ENCODE measurements at places on chromosomes 7 and 10.
A peak's percentile ranks its signal among the peaks of the same experiment; 100 is the strongest.

DNA sequence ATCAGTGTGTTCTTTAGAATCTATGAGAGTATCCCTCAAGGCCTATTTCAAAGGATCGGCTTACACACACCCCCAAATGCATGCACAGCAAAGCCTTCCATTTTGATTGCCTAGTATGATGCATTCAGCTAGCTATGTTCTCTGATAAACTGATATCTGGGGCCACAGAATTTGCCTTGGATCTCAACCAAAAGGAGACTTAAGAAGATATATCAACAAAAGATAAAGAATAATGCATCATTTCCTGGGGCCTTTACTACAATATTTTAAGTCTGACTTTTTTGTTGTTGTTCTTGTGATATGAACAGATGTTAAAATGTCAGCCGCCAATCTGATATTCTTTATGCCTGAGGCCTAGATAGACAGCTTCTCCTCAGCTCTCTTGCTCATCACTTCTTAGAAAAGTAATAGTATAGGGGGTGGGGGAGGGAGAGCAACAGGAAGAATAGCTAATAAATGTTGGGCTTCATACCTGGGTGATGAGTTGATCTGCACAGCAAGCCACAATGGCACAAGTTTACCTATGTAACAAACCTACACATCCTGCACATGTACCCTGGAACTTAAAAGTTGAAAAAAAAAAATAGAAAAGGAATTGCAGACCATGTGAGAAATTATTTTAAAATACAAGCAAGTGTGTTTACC lies 792.9 kb upstream of the GHITM start:
- no peak for DNase-seq

GRCh38 chr10:43610636-43611035 lies 4.4 kb downstream of the ZNF485 start:
- no peak for DNase-seq

DNA sequence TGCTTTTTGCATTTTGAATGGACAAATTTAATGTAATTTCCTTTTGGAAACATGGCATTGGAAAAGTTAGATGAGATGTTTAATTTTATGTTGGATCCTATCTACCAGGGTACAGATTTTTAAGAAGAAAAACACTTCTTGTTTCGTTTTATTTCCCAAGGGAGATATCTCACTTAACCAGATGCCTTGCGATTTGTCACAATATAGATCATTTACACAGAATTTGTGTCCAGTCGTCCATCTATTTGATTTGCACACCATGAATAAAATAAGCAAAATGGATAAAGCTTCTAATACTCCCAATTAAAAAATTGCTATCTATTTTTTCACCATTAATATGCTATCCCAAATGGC lies 25.7 kb downstream of the HDAC9 start:
- no peak for DNase-seq

DNA sequence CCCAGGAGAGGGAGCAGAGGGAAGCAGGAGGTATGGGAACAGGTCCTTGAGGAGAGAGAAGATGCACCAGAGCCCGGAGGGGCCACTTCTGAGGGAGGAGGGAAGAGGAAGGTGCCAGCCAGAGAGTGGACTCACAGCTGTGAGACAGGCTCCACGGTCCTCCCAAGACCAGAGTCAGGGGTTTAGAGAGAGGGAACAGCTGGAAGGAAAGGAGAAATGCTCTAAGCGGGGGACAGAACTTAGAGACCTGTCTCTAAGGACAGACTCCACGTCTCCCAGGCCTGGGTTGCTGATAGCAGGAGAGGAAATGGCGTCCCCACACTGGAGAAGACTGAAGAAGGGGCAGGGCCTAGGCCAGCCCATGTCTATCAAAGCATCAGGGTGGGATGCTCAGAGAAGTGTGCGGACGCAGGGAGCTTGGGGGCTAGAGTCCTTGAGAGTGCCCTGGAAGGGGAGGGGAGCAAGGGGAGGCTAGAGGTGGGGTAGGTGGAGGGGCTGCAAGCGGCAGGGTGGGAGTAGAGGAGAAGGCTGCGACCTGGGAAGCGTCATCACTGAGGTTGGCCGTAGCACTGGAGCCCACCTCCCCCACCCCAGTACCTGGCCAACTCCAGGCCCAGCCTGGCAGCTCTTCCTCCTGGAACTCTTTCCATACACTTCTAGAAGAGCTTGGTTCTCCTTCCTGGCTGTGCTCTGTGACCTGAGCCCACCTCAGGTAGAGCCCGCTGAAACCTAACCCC lies 25.6 kb upstream of the GRID1 start:
- no peak for DNase-seq

- no peak for DNase-seq
Observed at GRCh38 chr10:82420001-82420400, 545.0 kb downstream of the NRG3 start.

GRCh38 chr7:33076737-33077136 lies 14.2 kb upstream of the NT5C3A start:
- DNase-seq = peak; percentile 8

- DNase-seq = no peak
Observed at GRCh38 chr10:113958631-113959382, 84.9 kb upstream of the ADRB1 start.

DNA sequence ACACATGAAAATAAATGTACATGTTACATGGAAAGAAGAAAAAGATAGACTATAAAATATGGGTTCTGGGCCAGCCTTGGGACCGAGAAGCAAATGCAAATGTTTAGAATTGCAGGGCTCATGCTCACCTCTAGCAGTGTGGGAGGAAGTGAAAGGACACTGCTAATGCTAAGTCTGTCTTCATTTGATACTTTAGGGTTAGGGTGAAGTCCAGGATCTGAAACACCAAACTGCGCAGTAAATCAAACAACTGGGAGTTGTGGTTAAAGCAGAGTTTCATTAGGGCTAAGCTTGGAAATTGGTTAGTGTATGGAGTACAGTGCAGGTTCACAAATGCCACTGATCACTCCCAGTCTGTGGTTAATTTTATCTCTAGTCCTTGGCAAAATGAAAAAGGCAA lies 73.2 kb upstream of the PDK4 start:
- no peak for DNase-seq

DNA sequence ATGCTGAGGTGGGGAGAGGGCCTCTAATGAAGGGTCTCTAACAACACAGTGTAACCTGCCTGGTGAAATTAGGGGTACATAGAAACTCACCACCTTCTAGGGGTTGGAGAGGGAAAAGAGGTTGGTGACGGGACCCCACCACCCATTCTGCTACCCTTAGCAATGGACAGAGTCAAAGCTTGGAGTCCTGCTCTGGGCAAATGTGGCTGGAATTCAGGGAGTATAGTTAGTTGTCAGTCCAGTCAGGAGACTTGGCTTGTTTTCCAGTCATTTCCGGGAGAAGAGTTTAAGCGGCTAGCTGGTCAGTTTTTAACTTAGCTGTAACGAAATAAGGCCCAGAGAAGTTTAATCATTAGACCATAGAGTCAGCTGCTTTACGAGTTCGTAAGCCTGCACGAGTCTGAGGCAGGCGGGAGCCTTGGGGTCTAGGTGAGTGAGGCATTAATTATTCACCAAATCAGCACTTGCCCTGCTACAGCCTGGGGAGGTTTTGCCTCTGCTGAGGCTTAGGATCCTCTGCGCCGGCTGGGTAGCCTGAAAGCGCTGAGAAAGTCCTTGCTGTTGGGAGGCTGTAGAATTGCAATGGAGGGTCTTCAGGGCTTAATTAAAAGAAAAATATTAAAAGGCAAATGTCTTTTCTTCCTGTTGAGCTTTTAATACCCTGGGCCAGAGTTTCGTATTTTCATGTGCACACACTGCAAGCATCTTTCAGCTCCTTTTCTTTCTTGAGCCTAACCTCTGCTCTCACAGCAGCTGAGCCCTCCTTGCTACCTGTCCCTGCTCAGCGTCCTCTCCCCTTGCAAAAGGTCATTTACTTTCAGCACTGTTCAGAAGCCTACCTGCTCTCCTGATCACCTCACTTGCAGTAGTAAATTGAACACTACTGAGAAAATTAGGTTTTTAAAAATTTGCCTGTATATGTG lies 1.5 kb upstream of the LAMB1 start:
- no peak for DNase-seq

GRCh38 chr7:130667593-130668257 lies 823 bp downstream of the COPG2 start:
- DNase-seq = peak; percentile 7

GRCh38 chr7:88452646-88453045 lies 146.0 kb upstream of the STEAP4 start:
- DNase-seq = no peak

GRCh38 chr7:111730476-111731300 lies 168.4 kb upstream of the IMMP2L start:
- no peak for DNase-seq

- no peak for DNase-seq
Observed at GRCh38 chr10:70053218-70053840, 683 bp downstream of the MACROH2A2 start.

- DNase-seq = no peak
Observed at GRCh38 chr10:112215342-112215774, 31.8 kb upstream of the GPAM start.

DNA sequence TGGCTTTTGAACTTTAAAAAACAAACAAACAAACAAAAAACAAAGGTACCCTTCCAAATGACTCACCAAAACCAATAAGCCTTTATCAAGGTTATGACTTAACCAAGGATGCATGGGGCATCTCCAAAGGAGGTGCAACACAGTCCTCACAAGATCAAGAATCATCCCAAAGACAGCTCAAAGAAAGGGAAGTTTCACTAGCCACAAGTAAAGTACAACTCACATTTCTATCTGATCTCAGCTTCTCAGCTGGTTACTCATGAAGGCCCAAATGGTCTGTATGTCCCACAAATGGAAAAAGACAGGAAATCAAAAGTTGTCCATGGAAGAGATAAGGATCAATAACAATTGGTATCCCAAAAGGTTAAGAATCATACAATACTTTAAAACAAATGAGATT lies 6.0 kb upstream of the MKLN1 start:
- DNase-seq = no peak

- DNase-seq = no peak
Observed at GRCh38 chr10:97010695-97011206, 175.0 kb downstream of the SLIT1 start.

GRCh38 chr7:70793821-70794220 lies 338.1 kb upstream of the GALNT17 start:
- DNase-seq = no peak

DNA sequence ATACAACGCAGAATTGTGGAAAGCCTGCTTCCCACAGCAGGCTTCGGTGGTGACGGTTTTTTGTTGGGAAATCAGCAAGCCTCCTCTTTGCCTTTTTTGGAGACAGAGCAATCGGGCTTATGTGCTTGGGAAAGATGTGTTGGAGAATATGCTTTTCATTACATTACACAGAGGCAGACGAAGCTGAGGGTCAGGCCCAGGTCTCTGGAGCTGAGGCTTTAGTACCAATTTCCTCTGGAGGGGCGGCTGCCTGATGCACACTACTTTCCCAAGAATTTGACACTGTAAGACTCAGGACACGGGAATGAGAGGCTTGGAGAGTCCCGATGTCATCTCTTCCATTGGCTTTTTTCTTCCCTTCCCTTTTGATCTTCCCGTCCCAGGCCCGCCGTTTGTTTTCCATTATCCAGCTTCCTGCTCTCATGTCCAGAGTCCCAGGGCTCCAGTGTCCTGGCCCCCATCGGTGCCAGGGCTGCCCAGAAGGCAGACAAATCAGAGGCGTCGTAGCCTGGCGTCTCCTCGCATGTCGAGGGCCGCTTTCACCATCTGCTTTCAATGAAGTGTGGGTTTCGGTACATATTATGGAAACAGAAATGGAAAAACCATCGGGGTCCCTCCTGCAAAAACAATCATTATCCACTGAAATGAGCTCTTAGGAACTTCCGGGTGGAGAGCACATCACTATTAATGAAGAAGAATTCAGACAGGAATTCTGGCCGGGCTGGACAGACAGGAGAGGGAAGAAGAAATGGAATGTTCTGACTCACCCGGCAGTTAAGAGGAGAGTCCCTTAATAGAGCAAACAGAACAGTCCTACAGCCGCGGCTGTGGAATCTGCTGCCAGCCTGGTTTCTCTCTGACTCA lies 123.0 kb upstream of the JCAD start:
- DNase-seq = no peak

GRCh38 chr10:117370205-117370604 lies 5.0 kb downstream of the PDZD8 start:
- no peak for DNase-seq

- no peak for DNase-seq
Observed at GRCh38 chr10:59847326-59847725, 59.0 kb downstream of the CCDC6 start.

DNA sequence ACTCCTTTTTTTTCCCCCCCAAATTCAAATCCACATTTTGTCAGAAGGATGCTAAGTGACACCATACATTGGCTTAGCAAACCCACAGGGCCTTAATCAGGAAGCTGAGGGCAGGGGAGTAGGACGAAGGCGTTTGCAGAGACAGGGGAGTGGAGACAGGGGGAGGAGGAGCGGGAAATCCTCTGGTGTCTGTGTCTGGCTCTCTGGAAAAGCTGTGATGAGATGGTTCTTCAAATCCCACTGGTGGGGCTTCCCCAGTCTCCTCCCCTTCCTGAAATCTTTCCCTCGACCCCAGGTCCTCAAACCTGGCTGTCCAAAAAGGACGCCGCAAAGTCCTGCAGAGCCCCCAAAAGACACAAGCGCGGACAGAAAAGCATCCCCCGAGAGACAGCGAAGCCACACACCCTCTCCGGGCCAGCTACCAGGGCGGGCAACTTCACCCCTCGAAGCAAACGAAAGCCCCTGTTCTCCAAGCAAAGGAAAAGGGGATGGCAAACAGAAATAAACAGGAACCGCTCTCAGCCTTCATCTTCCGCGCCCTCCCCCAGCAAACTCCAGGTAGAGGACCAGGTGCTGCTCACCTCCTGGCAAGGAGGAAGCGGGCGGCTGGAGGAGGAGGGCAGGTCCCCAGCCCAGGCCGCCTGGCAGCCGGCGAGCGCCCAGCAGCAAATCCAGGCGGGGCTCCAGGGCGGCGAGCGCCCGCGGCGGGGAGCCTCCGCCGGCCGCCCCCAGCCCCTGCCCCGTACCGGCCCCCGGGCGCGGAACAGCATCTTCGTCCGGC lies 520 bp downstream of the ELAPOR2 start:
- peak; percentile 6 for DNase-seq

DNA sequence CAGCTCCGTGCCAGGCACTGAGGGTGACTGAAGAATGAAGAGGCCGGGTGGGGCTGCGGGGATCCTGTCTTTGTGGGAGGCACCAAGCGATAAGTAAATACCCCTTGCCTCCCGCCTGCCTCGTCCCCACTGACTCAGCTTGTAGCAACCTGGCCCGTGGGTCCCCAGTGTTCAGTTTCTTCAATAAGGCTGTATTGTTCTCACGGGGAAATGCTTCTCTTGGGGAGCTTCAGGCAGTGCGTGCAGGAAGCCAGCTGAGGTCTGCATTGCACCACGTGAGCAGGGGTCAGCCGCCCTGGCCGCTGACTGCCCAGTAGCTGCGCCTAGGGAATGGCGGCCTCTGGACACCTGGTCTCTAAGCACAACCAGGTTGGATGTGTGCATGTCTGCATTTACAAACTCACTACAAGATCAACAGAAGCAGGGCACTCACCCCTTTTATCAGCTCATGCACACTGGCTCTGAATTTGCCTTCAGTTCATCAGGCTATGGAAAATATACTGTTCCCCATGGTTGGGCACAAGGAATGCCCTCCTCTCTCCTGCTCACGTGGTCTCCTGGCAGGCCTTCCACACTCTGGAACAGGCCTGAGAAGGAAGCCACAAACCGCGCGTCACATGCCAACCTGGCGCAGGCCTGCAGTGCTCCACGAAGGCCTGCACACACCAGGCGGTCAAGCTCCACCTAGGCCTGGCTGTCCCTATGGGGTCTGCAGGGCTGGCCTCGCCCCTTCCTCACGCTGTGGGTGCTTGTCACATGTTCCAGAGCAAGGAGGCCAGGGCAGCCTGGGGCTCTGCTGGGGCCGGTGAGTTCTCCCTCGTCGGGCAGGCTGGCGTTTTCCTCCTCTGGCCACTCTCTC lies 135.7 kb upstream of the RNF32 start:
- DNase-seq = no peak

GRCh38 chr7:135508883-135509588 lies 866 bp downstream of the CNOT4 start:
- DNase-seq = peak; percentile 41

- DNase-seq = no peak
Observed at GRCh38 chr10:77977934-77978333, 51.4 kb upstream of the DLG5 start.

Data from CD4-positive, alpha-beta T cell treated with Interleukin-12 subunit alpha and Interleukin-12 subunit beta, for 1 hour (primary cell).